ENCODE measurements at places on chromosomes 7 and 10.

DNA sequence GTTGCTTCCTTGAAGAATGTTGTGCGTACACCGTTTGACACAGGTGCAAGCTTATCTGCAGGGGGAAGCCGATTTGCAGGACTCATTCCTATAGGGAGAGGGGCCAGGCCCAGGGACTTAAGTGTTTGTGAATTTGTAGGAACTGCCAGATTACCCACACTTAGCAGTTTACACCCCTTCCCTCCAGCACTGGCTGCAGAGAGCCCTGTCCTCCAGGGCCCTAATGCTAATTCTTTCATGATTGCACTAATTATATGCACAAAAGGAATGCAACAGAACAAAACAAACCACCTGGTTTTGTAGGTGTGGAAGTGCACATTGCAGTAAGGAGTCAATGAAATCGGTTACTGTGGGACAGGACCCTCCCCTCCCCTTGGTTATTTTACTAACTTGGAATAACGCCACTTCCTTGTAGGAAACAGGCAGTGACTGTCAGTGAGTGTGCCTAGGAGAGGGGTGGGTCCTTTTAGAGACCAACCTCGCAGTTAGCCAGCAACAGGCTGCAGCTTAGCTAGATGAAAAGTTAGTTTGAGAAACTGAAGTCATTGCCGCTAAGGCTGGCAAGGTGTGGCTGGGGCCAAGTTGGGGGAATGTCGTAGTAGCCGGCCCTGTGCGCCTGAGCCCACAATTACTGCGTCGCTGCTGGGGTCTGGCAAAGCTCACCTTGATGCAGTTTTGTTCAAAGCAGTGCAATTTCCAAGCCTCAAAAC is 60.6 kb downstream of the CUX1 start:
- DNase-seq, result no peak

- DNase-seq, result no peak
These were observed 154.8 kb downstream of the CAMK1D start for GRCh38 chr10:12504176-12504575.

DNA sequence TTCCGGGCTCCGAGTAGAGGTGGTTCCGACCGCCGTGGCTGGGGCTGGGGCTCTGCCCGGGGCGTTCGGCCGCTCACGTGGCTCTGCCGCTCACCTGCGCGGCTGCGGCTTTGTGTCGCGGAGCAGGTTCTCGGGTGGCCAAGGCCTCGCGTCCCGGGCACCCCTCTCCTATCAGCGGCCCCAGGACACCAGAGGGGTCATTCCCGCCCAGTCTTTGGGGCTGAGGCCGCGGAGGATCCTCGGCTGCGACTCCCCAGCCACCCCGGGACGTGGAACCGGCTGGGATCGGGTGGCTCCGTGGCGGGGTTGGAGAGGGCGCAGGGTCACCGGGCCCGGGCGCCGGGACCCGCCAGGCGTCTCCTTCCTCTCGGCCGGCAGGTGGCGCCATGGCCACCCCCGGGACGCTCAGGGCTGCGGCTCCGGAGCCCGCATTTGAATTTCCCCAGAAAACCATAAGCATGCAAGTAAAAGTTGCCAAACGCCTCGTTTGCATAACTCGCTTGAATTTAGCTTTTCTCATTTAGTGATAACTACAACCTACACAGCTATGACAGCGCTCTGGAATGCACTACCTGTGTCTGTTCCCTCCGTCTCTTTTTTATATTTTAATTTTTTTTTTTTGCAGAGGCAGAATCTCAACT is 1.2 kb downstream of the COL26A1 start:
- DNase-seq, result no peak

GRCh38 chr7:128933180-128933891 is 4.4 kb upstream of the IRF5 start:
- DNase-seq, result no peak

- DNase-seq, result no peak
These were observed 138.0 kb downstream of the CDH23 start for GRCh38 chr10:71534568-71535194.
